Substantia nigra (tissue), 51 donors: ENCODE measurements at places on chromosomes 7 and 10.
A peak's percentile ranks its signal among the peaks of the same experiment; 100 is the strongest.

- peak; percentile 71 for DNase-seq
Measured at GRCh38 chr10:110872145-110872983, 636 bp downstream of the PDCD4 start.

- DNase-seq = no peak
Measured at GRCh38 chr7:28395404-28395803, 16.9 kb upstream of the CREB5 start.

- peak; percentile 65 for DNase-seq
Measured at GRCh38 chr10:76547352-76547972, 1090.1 kb downstream of the KCNMA1 start.

DNA sequence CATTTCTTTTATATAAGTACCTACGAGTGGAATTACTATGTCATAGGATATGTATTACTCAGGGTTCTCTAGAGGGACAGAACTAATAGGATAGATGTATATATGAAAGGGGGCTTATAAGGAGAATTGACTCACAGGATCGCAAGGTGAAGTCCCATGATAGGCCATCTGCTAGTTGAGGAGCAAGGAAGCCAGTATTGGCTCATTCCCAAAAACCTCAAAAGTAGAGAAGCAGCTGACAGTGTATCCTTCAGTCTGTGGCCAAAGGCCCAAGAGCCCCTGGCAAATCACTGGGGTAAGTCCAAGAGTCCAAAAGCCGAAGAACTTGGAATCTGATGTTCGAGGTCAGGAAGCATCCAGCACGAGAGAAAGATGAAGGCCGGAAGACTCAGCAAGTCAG, 59.8 kb downstream of the GALNT17 start:
- no peak for DNase-seq

DNA sequence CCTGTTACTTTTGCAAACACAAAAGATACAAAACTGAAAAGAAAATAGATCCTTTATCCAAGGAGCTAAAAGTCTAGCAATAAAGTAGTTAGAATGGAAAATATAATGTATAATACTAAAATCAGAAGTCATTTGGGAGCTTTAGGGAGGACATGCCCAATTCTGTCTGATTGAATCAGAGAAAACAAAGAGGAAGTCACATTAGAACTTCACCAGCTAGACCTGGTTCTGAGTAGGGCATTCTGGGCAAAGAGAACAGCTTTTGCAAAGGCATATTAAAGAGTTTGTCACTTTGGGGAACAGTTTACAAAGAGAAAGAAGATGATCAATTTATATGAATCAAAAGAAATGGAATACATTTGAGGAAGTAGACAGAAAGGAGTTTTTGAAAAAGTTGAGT, 107.0 kb upstream of the PRSS1 start:
- no peak for DNase-seq

- no peak for DNase-seq
Measured at GRCh38 chr10:100485801-100486495, 23.1 kb downstream of the WNT8B start.

DNA sequence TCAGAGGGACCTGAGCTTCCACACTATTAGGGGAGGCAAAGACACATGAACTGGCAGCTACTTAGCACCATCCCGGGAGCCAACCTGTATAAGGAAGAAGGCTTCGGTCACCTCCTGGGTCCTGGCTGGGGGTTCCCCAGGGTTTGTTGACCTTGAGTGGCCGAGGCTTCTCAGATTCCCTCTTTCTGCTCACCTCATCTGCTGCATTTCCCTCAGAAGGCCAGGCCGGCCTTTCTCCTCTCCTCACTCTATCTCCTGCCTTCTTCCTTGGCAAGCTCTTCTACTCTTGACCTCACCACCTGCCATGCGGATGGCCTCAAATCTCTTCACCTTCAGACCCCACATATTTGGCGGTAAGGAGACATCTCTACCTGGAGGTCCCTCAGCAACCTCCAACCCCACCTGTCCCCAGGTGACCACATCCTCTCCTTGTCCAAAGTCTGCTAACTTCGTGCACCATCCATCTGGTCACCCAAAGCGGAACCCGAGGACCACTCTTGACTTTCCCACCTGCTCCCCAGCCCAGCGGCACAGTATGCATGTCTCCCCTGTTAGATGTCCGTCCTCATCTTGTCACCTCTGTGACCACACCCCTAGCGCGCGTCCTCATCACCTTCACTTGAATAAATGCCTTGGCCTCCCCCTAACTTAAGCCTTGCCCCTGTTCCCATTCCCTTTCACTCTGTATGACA, 133.8 kb upstream of the UNC5B start:
- no peak for DNase-seq

DNA sequence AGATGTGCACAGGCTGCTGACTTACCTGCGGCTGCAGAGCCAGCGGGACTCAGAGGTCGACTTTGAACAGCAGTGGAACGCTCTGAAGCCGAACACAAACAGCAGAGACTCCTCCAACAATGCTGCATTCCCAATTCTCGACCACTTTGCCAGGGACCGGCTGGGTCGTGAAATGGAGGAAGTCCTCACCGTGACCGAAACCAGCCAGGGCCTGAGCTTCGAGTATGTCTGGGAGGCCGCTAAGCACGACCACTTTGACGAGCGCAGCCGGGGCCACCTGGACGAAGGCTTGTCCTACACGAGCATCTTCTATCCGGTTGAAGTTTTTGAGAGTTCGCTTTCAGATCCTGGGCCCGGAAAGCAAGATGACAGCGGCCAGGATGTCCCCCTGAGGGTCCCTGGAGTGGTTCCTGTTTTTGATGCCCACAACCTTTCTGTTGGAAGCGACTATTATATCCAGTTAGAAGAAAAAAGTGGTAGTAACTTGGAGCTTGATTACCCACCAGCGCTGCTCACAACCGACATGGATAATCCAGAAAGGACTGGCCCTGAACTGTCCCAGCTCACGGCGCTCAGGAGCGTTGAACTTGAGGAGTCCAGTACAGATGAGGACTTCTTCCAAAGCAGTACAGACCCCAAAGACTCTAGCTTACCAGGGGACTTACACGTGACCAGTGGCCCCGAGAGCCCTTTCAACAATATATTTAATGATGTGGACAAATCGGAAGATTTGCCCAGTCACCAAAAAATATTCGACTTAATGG, 19.4 kb upstream of the BHLHA15 start:
- DNase-seq = no peak

DNA sequence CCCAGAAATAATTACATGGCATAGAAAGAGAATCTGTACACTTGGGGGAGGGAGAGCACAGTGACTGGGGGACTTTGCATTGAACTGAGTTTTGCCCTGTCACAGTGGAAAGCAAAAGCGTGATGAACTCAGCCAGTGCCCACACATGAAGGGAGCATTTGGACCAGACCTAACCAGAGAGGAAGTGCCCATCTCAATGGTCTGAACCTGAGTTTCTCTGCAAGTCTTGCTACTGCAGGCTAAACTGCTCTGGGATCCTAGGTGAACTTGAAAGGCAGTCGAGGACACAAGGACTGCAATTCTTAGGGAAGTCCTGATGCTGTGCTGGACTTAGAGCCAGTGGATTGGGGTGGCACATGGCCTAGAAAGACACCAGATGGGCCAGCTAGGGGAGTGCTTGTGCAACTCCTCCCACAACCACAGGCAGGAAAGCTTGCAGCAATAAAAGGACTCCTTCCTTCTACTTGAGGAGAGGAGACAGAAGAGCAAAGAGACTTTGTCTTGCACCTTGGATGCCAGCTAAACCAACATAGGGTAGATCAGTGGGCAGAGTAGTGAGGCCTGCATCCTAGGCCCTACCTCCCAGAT, 259.0 kb downstream of the GRM8 start:
- DNase-seq = no peak

GRCh38 chr10:31347705-31348104, 28.7 kb downstream of the ZEB1 start:
- no peak for DNase-seq

DNA sequence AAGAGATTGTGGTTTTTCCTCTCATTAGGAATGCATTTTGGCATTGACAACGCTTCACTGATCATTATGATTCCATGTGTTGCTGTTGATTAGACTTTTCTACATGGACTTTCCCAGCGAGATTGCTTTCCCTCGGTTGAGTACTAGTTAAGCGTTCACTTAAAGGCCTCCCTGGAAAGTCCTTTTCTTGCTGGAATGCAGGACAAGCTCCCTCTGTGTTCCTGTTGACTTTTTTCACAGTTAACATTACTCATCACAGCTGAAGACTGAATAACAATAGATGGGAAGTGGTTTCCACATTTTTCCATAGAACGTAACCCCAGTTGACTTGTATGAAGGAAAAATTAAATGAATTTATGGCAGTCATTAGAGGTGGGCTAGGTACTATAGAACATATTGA, 2.6 kb upstream of the CAV1 start:
- DNase-seq = no peak

- DNase-seq = no peak
Measured at GRCh38 chr10:133225707-133226191, 4.3 kb upstream of the UTF1 start.

GRCh38 chr10:86801995-86802394, 45.6 kb downstream of the BMPR1A start:
- no peak for DNase-seq

GRCh38 chr10:126663880-126664279, 6.6 kb downstream of the C10orf90 start:
- DNase-seq = no peak
